Kidney (tissue), 22 donors: ENCODE measurements at places on chromosomes 6 and 20. TPM values are rescaled to one million over a fixed set of nuclear protein-coding genes. Genes with fewer than 3 reads are reported as not detected.

DNA sequence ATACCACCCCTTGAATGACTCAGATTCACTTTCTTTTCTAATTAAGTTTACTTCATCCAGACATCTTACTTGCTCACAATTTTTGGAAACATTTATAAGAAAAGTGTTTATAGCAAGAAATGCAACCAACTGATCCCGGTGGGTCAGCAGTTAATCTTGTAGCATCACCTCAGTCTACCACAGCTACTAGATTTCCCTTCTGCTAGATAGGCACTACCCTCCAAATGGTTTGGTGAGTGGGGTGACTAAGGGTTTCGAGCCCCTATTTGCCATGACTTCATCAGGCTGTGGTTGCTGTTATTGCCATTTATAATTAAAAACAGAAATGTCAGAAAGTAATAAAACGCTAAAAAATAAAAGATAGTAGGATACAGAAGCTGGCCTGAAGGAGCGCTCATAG lies 930.1 kb upstream of the GJE1 start:
- H3K36me3 ChIP-seq, result no peaks in the 10 kb centered on the region
- no peak overlapping the region for H3K4me3 ChIP-seq
- no peaks in the 10 kb centered on the region for H3K4me1 ChIP-seq
- no peak overlapping the region for H3K27ac ChIP-seq

GRCh38 chr6:126446248-126446647 lies 106.3 kb downstream of the CENPW start:
- no peaks in the 10 kb centered on the region for H3K27me3 ChIP-seq
- no peak for DNase-seq
- H3K36me3 ChIP-seq, result no peaks in the 10 kb centered on the region
- H3K4me1 ChIP-seq, result no peaks in the 10 kb centered on the region
- no peak overlapping the region for H3K27ac ChIP-seq

DNA sequence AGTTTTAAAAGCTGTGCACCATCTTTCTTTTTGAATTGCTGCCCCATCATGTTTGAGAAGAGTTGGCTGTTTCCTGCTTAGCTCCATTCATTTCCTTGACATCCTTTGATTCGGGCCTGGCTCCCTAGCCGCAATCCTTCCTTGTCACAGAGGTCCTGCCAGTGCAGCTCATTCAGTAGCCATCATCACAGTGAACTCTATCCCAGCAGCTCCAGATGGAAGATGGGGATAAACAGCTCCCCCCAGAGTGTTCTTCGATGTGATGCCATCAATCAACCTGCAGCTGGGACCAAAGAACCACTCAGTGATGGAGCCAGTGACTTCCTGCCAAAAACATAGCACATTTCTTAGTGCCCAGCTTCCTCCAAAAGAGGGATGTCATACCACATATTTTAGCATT lies 158.8 kb downstream of the FRK start:
- no peak for DNase-seq
- no peak overlapping the region for H3K4me3 ChIP-seq
- no peaks in the 10 kb centered on the region for H3K27me3 ChIP-seq
- no peak overlapping the region for H3K27ac ChIP-seq

EPPIN gene
- not detected for total RNA-seq

- no peaks in the 10 kb centered on the region for H3K4me1 ChIP-seq
- H3K27ac ChIP-seq, result no peak overlapping the region
- no peaks in the 10 kb centered on the region for H3K36me3 ChIP-seq
These were observed 617.0 kb upstream of the ARID1B start for GRCh38 chr6:156160007-156160794.

GRCh38 chr6:29679962-29680361 lies 990 bp downstream of the ZFP57 start:
- DNase-seq, result no peak
- H3K27me3 ChIP-seq, result no peaks in the 10 kb centered on the region
- no peak overlapping the region for H3K4me3 ChIP-seq
- H3K27ac ChIP-seq, result no peak overlapping the region

DNA sequence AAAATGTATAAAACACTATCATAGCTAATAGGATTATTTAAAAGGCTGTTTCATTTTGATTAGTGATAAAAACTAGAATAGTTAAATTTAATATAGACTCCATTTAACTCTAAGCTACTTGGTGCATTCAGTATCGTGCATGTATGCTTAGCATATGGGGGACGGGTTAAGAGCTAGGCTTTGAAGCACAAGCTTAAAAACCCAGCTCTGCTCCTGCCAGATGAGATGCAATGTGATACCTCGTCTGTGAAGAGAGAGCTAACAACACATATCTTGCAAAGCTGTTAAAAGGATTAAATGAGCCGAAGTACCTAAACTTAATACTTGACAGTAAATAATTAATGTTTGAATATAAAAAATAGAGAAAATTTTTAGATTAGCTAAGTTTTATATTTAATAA lies 42.2 kb downstream of the DTNBP1 start:
- peaks cover 35% of the 10 kb centered on the region for H3K4me1 ChIP-seq
- H3K27ac ChIP-seq, result no peak overlapping the region
- peak; percentile 64 for DNase-seq
- H3K36me3 ChIP-seq, result no peaks in the 10 kb centered on the region
- H3K27me3 ChIP-seq, result no peaks in the 10 kb centered on the region

DNA sequence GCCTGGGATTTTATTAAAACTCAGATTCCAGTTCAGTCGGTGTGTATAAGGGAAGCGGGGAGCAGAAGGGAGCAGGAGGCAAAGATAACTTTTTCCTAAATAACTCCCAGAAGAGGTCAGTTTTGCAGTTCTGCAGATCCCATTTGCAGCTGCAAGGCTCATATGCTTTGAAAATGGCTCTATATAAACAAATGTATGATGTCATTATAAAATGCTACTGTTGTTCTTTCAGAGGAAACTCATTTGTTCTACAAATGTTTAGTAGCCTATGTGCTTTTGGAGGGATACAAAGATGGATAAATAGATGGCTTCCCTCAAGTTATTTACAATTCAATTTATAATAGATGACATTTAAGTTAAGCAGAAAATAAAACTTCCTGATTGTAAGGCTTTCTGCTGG lies 29.2 kb upstream of the DSP start:
- no peak for DNase-seq
- H3K27ac ChIP-seq, result no peak overlapping the region
- H3K36me3 ChIP-seq, result no peaks in the 10 kb centered on the region
- no peaks in the 10 kb centered on the region for H3K4me1 ChIP-seq
- no peaks in the 10 kb centered on the region for H3K27me3 ChIP-seq
- H3K4me3 ChIP-seq, result no peak overlapping the region

DNA sequence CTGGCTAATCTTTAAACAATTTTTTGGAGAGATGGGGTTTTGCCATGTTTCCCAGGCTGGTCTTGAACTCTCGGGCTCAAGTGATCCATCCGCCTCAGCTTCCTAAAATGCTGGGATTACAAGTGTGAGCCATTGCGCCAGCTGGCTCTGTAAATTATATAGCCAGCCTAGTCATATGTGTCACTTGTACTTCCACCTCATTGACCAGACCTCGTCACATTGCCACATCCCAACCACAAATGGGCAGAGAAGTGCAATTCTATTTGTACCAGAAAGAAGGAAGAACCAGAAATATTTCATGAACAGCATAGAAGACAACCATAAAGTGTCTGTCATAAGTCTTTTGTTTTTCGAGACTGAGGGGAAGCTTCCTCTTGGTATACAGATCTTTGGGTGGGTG lies 304.9 kb upstream of the RNF24 start:
- H3K4me1 ChIP-seq, result no peaks in the 10 kb centered on the region
- H3K4me3 ChIP-seq, result no peak overlapping the region
- no peaks in the 10 kb centered on the region for H3K36me3 ChIP-seq
- H3K27me3 ChIP-seq, result no peaks in the 10 kb centered on the region

DNA sequence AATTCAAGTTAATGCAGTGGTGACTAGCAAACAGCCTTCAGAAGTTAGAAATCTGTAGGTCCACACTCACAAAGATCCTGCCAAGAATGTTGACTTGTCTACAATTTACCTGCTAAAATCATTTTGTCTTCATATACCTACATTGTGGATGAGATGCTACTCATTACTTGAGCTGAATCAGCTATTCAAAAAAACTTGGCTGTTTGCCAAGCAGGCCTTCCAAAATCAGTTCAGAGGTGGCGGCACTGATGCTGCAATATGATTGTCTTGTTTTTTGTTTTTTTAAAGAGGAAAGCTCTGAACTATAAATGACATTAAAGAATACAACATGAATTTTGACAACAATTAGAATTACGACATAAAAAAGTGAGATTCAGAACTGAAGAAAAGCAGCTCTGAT lies 354.7 kb upstream of the KHDRBS2 start:
- H3K27me3 ChIP-seq, result no peaks in the 10 kb centered on the region
- no peak for DNase-seq
- no peaks in the 10 kb centered on the region for H3K4me1 ChIP-seq
- H3K4me3 ChIP-seq, result no peak overlapping the region

DNA sequence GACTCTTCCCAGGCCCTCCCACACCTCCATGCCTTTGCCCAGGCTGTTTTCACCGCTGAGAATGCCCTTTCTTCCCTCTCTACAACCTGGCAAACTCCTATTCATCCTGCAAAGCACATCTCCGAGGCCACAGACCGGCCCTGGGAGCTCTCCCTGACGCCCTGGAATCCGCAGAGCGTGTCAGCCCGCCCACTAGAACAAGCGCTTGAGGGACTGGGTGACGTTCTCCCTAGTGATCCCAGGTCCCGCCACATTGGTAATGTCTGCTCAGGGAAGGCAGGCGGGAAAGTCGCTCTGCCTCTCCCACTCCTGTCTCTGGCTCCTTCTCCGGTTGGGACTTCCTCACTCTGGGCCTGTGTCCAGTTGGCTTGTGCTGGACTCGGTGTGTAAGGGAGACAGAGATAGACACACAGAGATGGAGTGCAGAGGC lies 61.6 kb downstream of the SRC start:
- no peak overlapping the region for H3K27ac ChIP-seq
- H3K27me3 ChIP-seq, result peaks cover 4% of the 10 kb centered on the region
- no peak for DNase-seq
- H3K36me3 ChIP-seq, result peaks cover 2% of the 10 kb centered on the region
- H3K4me1 ChIP-seq, result no peaks in the 10 kb centered on the region
- no peak overlapping the region for H3K4me3 ChIP-seq

PHACTR1 gene
- total RNA-seq, result 33.6 TPM

GRCh38 chr6:74579047-74579446 lies 626.8 kb downstream of the COL12A1 start:
- no peaks in the 10 kb centered on the region for H3K27me3 ChIP-seq
- H3K4me1 ChIP-seq, result no peaks in the 10 kb centered on the region
- no peak for DNase-seq
- H3K36me3 ChIP-seq, result no peaks in the 10 kb centered on the region
- H3K4me3 ChIP-seq, result no peak overlapping the region

- H3K4me1 ChIP-seq, result no peaks in the 10 kb centered on the region
- DNase-seq, result no peak
These were observed 581.4 kb upstream of the GJE1 start for GRCh38 chr6:141551318-141551717.

DNA sequence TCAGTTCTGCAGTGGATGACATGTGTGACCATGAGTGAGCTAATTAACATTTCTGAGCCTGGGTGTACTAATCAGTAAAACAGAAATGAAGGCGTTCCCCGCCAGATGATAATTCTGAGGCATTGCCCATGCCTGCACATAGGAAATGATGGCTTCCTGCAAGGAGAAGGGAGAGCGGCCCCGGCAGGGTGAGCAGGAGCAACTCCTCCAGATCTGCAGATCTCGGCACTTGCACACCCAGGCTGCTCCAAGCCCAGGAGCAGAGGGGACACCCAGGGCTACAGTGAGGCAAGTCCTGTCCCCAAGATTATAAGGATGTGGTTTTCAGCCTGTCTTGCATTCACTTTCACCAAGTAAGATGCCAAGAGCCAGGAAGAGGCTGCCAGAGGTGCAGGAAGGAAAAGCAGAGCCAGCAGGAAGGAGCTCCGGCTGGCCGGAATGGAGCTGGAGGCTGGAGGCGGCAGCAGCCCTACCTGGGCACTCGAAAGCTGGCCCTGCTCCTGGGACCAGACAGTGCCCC lies 177.5 kb upstream of the CST7 start:
- peak; percentile 27 for DNase-seq
- H3K27me3 ChIP-seq, result no peaks in the 10 kb centered on the region
- no peaks in the 10 kb centered on the region for H3K36me3 ChIP-seq
- no peak overlapping the region for H3K4me3 ChIP-seq
- H3K4me1 ChIP-seq, result no peaks in the 10 kb centered on the region

MSH5 gene
- 23.7 TPM for total RNA-seq

RAB22A gene
- total RNA-seq, result 20.7 TPM

GRCh38 chr6:20377623-20378265 lies 23.9 kb upstream of the E2F3 start:
- H3K27me3 ChIP-seq, result no peaks in the 10 kb centered on the region
- no peaks in the 10 kb centered on the region for H3K4me1 ChIP-seq
- no peak for DNase-seq
- no peaks in the 10 kb centered on the region for H3K36me3 ChIP-seq

- DNase-seq, result peak; percentile 85
- H3K4me3 ChIP-seq, result peak overlapping the region; percentile 62
- H3K36me3 ChIP-seq, result no peaks in the 10 kb centered on the region
- H3K4me1 ChIP-seq, result peaks cover 5% of the 10 kb centered on the region
These were observed 1.5 kb upstream of the GMEB2 start for GRCh38 chr20:63628246-63628975.

DNA sequence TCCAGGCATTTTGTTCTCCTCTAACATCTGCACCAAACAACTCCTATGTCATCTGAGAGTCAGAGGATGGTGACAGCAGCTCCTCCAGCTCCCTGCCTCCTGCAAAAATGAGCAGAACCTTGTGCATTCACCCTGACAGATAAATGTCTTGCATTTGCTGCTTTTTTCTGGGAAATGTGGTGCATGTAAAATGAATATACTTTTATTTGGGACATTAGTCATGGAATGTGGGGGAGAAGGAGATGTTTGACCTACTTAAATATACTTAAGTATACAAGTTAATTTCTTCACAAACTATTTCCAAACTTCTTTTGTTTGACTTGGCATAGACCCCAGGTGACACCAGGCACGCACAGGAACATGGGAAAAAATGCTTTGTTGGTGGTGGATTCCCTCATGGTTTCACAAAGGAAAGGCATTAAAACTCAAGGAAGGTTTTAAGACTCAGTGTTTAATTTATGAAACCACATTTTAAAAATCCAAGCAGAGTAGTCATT lies 181.8 kb upstream of the MCHR2 start:
- H3K4me3 ChIP-seq, result no peak overlapping the region
- no peak for DNase-seq
- no peaks in the 10 kb centered on the region for H3K36me3 ChIP-seq
- H3K27ac ChIP-seq, result no peak overlapping the region
- peaks cover 2% of the 10 kb centered on the region for H3K4me1 ChIP-seq

DNA sequence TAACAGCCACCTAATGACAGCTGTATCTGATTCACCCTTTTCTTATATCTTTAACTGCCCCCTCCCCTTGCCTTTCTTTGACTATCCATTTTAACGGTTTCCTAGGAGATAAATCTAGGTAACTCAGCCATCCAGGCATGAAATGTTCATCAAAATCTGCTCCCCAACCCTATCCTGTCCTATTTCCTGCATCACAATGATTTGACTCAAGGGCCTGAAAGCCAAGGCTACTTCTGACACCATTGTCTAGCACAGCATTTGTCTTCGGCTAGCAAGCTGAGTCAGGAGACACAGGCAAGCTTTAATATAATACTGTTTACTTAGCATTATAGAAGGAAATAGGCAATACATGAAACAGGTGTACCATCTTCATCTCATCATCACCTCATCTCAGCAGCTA lies 31.6 kb upstream of the MANEA start:
- H3K4me3 ChIP-seq, result no peak overlapping the region
- no peaks in the 10 kb centered on the region for H3K36me3 ChIP-seq
- H3K4me1 ChIP-seq, result no peaks in the 10 kb centered on the region
- no peak overlapping the region for H3K27ac ChIP-seq

GRCh38 chr6:30557683-30557981 lies 537 bp downstream of the PRR3 start:
- peaks cover 9% of the 10 kb centered on the region for H3K4me1 ChIP-seq
- no peaks in the 10 kb centered on the region for H3K27me3 ChIP-seq
- peak overlapping the region; percentile 95 for H3K27ac ChIP-seq
